Temporal lobe (tissue), 4 donors: ENCODE measurements at places on chromosomes 3 and 15. TPM values are rescaled to one million over a fixed set of nuclear protein-coding genes. Genes with fewer than 3 reads are reported as not detected.

The KCNMB3 gene
- 1.7 TPM for total RNA-seq

The RTP1 gene
- 0.25 TPM for total RNA-seq

The BTLA gene
- total RNA-seq = 0.25 TPM

The CPEB1 gene
- total RNA-seq = 2.5 TPM

The MEGF11 gene
- total RNA-seq = 5.2 TPM

The PYGO1 gene
- total RNA-seq = 42.5 TPM

The RBP2 gene
- not detected for total RNA-seq

The LINGO1 gene
- 46.2 TPM for total RNA-seq
